ENCODE measurements at places on chromosomes 16 and 17.

DNA sequence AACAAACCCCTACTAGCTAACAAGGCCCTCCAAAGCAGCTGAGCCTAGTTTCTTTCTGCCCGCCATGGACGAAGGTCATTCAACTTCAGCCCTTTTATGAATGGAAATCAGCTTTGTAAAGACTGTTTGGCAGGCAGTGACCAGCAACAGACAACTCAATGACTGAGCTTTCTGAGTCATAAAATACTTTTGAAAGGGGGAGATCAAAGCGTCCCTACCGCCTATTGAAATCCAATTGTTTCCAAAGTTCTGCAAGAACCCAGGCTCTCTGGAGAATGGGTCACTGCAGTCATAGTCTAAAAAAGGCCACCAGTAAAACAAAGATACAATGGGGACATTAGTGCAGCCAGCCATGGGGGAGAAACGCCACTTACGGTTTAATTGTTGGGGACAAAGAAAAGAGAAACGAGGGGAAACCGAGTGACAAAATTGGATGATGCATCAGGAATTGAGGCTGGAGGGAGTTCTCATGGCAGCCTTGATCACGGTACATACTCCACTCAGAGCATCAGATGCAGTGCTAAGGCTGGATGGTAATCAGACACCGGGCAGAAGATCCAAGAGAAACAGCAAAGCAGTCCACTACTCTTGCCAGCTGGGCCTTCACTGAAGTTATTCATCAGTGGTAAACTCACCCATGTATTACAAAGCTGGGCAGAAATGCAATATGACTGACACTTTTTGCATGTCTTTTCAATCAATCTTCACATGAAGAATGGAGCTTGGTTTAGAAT is 9.8 kb downstream of the ADAMTS18 start:
- no peak for DNase-seq

DNA sequence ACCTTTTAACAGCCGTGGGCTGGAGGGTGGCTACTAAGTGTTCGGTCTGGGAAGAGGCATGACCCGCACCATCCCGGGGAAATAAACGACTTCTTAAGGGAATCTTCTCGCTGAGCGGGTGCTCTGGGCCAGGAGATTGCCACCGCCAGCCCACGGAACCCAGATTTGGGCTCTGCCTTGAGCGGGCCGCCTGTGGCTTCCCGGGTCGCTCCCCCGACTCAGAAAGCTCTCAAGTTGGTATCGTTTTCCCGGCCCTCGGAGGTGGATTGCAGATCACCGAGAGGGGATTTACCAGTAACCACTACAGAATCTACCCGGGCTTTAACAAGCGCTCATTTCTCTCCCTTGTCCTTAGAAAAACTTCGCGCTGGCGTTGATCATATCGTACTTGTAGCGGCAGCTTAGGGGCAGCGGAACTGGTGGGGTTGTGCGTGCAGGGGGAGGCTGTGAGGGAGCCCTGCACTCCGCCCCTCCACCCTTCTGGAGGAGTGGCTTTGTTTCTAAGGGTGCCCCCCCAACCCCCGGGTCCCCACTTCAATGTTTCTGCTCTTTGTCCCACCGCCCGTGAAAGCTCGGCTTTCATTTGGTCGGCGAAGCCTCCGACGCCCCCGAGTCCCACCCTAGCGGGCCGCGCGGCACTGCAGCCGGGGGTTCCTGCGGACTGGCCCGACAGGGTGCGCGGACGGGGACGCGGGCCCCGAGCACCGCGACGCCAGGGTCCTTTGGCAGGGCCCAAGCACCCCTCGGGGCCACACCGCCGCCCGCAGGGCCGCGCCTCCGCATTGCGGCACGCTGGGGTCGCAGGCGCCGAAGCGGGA is 3.6 kb upstream of the CBX4 start:
- DNase-seq = peak; percentile 48

DNA sequence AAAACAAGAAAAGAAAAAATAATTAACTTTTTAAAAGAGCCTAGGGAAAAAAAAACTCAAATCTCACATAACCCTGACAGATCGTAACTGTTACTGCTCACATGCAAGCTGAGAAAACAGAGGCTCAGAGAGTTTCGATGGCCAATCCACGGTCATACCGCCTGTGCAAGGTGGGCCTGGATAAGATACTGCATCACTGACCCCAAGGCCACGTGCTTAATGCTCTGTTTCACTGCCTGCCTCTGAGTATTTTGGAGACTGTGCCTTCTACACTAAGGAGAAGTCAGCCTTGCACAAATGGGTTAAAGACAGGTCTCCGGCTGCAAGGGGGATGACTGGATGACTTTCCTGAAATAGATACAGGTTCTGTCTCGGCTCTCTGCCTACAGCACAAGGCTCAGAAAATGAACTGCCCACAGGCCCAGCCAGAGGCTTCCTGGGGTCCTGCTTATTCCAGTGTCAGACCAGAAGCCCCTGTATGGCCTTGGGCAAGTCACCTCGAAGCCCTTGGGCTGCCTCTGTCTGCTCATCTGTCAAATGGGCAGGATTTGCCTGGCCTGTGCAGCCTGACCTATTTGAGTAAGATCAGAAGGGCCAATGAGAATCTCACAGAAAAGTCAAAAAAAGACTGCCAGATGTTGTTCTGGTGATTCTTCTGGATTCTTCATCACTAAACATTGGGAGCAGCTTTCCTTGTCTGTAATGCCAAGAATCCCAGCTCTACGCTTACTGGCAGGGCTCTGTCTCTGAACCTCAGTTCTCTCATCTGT is 25.8 kb downstream of the CNGB1 start:
- no peak for DNase-seq

DNA sequence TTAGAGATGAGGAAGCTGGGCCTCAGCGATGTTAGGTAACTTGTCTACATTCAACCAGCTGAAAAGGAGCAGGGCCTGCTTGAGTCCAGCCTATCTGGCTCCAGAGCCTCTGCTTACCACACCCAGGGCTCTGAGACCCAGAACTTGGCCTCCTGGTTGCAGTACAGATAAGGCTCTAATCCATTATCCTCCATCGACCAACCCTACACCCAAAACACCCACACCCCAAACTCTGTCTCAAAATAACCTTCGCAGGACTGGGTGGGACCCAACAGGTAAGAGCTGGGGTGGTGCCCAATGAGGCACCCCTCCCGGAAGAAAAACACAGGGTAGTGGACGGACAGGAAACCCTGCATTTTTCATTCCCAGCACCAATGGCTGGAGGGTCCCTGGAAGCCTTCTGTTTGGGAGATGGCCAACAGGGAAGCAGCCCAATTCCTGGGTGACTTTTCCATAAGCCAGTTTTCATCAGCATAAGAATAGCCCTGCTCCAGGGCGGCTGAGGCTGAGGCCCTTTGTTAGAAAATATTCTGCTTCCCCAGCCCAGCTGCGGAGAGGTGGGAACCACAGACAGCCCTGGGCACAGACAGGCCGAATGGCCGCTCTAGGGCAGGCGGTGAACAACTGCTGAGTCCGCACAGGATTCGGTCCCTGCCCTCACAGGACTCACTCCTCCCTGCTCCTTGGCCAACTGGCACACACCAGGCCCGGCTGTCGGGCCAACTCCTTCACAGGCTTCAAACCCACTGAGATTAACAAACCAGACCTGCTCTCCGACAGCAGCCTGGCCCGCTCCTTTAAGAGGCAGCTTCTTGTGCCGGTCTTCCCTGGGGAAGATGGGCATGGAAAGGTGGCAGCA is 9.8 kb downstream of the SMIM5 start:
- no peak for DNase-seq

DNA sequence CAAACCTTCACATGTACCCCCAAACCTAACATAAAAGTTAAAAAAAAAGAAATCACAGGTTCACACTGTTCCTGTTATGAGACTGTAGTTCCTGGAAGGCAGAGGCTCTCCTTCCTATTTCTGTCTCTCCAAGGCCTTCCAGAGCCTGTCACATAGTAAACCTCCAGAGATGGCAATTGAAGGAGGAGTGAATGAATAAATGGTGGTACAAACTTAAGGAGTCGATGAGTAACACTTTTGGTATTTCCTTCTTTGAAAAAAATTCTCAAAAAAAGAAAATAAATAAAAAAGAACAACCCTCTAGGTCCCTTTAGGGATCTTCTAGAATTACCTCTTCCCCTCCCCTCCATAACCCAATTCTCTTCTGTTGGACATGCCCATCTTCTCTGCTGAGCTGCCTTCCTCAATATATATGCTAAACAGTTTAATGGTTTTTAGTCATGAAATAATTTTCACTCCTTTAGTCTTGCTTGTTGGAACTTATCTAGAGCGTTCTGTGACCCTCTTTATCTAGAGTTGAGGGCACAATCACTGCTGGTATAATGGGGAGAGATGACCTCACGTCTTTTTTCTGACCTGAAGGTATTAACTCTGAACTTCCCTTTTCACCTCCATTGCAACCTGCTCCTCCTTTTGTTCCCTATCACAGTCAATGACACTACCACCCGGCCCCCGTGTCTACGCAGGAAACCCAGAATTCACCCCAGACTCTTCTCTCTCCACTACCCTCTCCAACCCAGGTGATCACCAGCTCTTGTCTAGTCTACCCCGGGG is 1.7 kb upstream of the TAF15 start:
- no peak for DNase-seq

DNA sequence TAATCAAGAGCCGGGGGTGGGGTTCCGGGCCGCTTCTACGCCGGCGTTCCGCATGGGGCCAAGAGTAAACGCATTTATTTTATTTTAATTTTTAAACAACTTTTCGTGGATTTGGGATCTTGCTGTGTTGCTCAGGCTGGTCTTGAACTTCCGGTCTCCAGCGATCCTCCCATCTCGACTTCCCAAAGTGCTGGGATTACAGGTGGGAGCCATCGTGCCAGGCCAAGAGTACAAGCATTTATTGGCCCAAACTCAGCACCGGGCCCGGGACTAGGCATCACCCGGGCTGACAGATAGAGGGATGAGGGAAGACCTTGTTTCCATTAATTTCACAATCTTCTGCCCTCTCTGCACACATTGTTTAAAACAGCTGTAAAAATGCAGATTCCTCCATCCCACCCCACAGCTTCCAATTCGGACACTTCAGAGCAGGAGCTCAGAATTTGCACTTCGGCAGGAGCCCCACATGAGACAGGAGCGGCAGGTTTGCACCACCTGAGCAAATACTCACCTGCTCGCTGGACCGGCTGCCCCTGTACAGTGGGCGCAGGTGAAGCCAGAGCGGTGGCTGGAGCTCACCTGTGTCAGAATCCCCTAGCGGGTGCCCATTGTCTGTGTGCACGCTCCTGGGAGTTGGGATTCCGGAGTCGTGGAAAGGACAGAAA is 663 bp upstream of the GINS2 start:
- no peak for DNase-seq

DNA sequence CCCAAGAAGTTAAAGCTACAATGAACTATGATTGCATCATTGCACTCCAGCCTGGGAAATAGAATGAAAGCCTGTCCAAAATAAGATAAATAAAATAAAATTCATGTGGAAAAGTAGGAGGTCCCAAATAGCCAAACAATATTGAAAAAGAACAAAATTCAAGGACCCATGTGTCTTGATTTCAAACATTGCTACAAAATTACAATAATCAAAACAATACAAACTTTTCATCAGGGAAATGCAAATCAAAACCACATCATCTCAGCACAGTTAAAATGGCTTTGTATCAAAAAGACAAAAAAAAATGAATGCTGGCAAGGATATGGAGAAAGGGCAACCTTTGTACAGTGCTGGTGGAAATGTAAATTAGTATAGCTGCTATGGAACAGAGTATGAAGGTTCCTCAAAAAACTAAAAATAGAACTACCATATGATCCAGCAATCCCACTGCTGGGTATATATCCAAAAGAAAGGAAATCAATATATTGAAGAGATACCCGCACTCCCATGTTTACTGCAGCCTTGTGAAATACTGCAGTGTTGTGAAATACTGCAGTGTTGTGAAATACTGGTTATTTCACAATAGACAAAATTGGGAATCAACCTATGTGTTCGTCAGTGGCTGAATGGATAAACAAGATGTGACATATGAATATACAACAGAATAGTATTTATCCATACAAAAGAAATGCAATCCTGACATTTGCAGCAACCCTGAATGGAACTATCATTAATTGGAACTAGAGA is 24.5 kb upstream of the ZNF287 start:
- DNase-seq = no peak
